GM12878 (cell line): ENCODE measurements at places on chromosomes 3 and 15.

- no peak overlapping the region for H3K4me3 ChIP-seq
- no peak overlapping the region for H3K27ac ChIP-seq
- H3K27me3 ChIP-seq, result no peaks in the 10 kb centered on the region
- no peaks in the 10 kb centered on the region for H3K4me1 ChIP-seq
- H3K36me3 ChIP-seq, result no peaks in the 10 kb centered on the region
Measured at GRCh38 chr15:65219137-65219536, 7.9 kb upstream of the CILP start.

- H3K27me3 ChIP-seq, result no peaks in the 10 kb centered on the region
- H3K36me3 ChIP-seq, result no peaks in the 10 kb centered on the region
- no peak overlapping the region for H3K27ac ChIP-seq
- DNase-seq, result no peak
Measured at GRCh38 chr3:48505968-48506504, 2.1 kb upstream of the SHISA5 start.

GRCh38 chr3:55873523-55874254 lies 386.6 kb upstream of the WNT5A start:
- H3K4me3 ChIP-seq, result no peak overlapping the region
- no peak for DNase-seq

GRCh38 chr3:63745757-63746156 lies 73.3 kb upstream of the C3orf49 start:
- no peak for DNase-seq
- H3K27me3 ChIP-seq, result no peaks in the 10 kb centered on the region
- H3K4me1 ChIP-seq, result no peaks in the 10 kb centered on the region
- no peak overlapping the region for H3K27ac ChIP-seq

DNA sequence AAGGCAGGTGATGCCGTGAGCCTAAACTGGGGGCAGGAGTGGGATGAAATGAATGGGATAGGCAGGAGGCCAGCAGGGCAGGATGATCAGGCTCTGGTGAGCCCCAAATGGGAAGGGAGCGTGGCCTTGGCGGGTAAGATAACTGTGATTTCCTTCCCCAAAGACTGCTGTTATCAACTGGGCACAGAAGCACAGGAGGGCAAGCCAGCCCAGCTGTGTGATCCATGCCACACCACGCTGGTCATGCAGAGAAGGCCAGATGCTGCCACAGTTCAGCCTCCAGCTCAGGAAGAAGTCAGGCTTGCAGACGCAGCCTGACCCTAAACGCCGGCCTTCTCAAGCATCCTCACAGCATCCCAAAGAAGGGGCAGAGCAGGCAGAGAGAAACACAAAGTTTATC lies 52.1 kb upstream of the GNB5 start:
- no peaks in the 10 kb centered on the region; the same call in 1 of the 2 replicates for H3K4me1 ChIP-seq
- H3K36me3 ChIP-seq, result no peaks in the 10 kb centered on the region
- no peak overlapping the region for H3K4me3 ChIP-seq
- no peak for DNase-seq
- no peaks in the 10 kb centered on the region for H3K27me3 ChIP-seq

DNA sequence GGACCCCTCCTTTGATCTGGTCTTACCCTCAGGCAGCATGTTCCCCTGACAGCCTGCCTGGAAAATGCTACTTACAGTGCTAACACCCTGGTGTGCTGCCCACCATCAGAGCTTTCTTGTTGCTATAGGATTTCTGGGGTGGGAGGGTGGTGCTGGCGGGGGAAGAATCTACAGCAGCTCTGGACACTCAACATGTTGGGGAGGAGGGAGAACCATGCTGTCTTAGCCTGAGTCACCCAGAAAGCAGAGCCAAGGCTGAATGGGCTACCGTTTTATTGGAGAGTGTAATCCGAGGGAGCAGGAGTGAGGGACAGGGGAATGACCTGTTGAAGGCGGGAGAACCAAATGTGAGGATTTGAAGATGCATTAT lies 45.6 kb downstream of the MFSD1 start:
- H3K27ac ChIP-seq, result peak overlapping the region; percentile 64; the same call in 1 of the 2 replicates
- peaks cover 9% of the 10 kb centered on the region for H3K4me1 ChIP-seq
- no peak for DNase-seq
- H3K4me3 ChIP-seq, result no peak overlapping the region; the same call in 1 of the 2 replicates
- no peaks in the 10 kb centered on the region for H3K36me3 ChIP-seq

GRCh38 chr3:41320953-41321641 lies 121.8 kb downstream of the CTNNB1 start:
- no peak for DNase-seq
- H3K27me3 ChIP-seq, result no peaks in the 10 kb centered on the region; the same call in 1 of the 2 replicates
- no peaks in the 10 kb centered on the region for H3K4me1 ChIP-seq
- H3K4me3 ChIP-seq, result no peak overlapping the region
- no peak overlapping the region for H3K27ac ChIP-seq

GRCh38 chr3:112759210-112759609 lies 87.5 kb downstream of the CD200R1L start:
- H3K4me3 ChIP-seq, result no peak overlapping the region
- no peaks in the 10 kb centered on the region for H3K36me3 ChIP-seq
- no peaks in the 10 kb centered on the region for H3K4me1 ChIP-seq
- H3K27ac ChIP-seq, result no peak overlapping the region
- H3K27me3 ChIP-seq, result no peaks in the 10 kb centered on the region

DNA sequence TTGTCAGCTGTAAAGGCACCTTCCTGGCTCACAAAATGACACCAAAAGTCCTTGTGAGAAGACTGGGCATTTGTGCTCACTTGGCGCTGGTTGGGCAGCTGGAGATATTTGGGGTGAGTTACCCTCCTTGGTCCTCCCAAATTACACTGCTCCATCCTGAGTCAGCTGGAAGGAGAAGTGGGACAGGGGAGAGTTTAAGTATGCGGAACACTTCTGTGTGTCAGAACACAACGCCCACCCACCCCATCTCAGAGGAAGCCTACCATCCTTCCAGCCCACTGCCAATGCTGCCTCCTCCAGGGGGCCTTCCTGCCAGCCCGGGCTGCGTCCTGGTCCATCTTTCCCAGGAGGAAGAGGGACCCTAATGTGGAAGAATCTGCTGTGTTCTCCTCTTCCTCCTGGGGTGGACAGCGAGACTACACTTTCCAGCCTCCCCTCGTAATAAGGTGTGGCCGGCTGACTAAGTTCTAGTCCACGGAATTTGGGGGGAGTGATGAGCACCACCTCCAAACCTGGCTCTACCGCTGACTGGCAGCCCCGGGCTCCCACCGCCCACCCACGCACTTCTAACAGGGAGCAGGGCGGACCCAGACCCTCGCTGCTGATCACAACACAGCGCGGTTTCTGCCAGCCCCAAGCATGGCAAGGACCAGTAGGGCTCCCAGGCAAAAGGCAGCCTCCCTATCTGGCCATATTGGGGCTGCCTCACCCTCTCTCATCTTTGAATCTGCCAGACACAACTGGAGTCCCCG lies 265.0 kb downstream of the XXYLT1 start:
- H3K27me3 ChIP-seq, result 0 out of 2 replicates have a peak, but pooled peaks cover 2% of the 10 kb centered on the region
- H3K27ac ChIP-seq, result no peak overlapping the region
- no peak overlapping the region for H3K4me3 ChIP-seq
- no peaks in the 10 kb centered on the region for H3K36me3 ChIP-seq

GRCh38 chr3:142705198-142705597 lies 18.6 kb upstream of the TRPC1 start:
- no peaks in the 10 kb centered on the region for H3K36me3 ChIP-seq
- no peaks in the 10 kb centered on the region for H3K4me1 ChIP-seq
- H3K4me3 ChIP-seq, result no peak overlapping the region
- H3K27ac ChIP-seq, result no peak overlapping the region
- no peaks in the 10 kb centered on the region for H3K27me3 ChIP-seq
- DNase-seq, result no peak

DNA sequence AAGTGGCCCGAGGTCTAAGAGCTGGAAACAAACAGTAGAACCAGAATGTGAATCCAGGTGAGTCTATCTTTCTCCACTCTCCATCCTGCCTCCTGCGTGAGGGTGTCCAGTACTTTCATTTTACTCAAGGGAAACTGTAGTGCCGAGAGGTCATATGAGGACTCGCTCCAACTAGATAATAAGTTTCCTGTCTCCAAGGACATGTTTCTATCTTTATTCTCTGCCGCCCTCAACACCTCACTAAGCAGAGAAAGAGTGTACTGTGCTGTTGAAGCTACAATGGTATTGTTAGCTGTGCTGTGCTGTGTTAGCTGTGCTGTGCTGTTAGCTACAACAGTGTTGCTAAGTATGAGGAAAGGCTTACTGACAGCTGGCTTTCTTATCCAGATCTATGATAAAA lies 137.9 kb upstream of the COL8A1 start:
- DNase-seq, result no peak
- H3K36me3 ChIP-seq, result no peaks in the 10 kb centered on the region
- peaks cover 6% of the 10 kb centered on the region; the same call in 1 of the 2 replicates for H3K4me1 ChIP-seq
- H3K27ac ChIP-seq, result no peak overlapping the region
- no peaks in the 10 kb centered on the region for H3K27me3 ChIP-seq

GRCh38 chr15:94312946-94313345 lies 81.6 kb downstream of the MCTP2 start:
- H3K4me3 ChIP-seq, result no peak overlapping the region
- H3K36me3 ChIP-seq, result no peaks in the 10 kb centered on the region
- H3K27me3 ChIP-seq, result no peaks in the 10 kb centered on the region

GRCh38 chr3:98521897-98522543 lies 682 bp downstream of the CLDND1 start:
- no peaks in the 10 kb centered on the region; the same call in 1 of the 2 replicates for H3K36me3 ChIP-seq
- no peaks in the 10 kb centered on the region for H3K27me3 ChIP-seq
- H3K4me1 ChIP-seq, result peaks cover 13% of the 10 kb centered on the region; the same call in 1 of the 2 replicates
- DNase-seq, result no peak
- H3K4me3 ChIP-seq, result peak overlapping the region; percentile 82

- no peak for DNase-seq
- H3K27me3 ChIP-seq, result no peaks in the 10 kb centered on the region
- H3K4me3 ChIP-seq, result no peak overlapping the region
Measured at GRCh38 chr3:40407611-40408010, 20.6 kb downstream of the ENTPD3 start.

GRCh38 chr15:69474291-69474690 lies 21.7 kb downstream of the RPLP1 start:
- H3K36me3 ChIP-seq, result no peaks in the 10 kb centered on the region
- H3K27ac ChIP-seq, result no peak overlapping the region
- peaks cover 1% of the 10 kb centered on the region; the same call in 1 of the 2 replicates for H3K4me1 ChIP-seq
- no peak for DNase-seq

GRCh38 chr3:155084567-155084966 lies 4.4 kb downstream of the MME start:
- no peaks in the 10 kb centered on the region for H3K4me1 ChIP-seq
- H3K36me3 ChIP-seq, result no peaks in the 10 kb centered on the region
- peaks cover 9% of the 10 kb centered on the region for H3K27me3 ChIP-seq
- no peak for DNase-seq

DNA sequence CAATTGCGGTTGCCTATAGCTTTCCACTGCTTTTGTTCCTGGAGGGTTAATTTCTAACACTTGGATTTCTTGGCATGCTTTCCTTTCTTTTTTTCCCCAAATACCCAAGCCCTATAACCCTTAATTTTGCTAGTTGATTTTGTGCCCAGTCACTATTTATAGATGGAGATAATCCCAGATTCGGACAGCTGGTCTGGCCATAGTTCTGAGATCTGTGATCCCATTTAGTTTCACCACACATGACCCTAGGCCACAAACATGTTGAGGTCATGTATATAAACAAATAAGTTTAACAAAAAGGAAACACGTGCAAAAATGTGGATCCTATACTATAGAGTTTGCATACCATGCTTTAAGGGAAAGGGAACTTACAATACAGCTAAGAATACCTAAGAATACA lies 111.4 kb downstream of the ZMAT3 start:
- no peaks in the 10 kb centered on the region for H3K36me3 ChIP-seq
- no peaks in the 10 kb centered on the region for H3K27me3 ChIP-seq
- DNase-seq, result no peak

DNA sequence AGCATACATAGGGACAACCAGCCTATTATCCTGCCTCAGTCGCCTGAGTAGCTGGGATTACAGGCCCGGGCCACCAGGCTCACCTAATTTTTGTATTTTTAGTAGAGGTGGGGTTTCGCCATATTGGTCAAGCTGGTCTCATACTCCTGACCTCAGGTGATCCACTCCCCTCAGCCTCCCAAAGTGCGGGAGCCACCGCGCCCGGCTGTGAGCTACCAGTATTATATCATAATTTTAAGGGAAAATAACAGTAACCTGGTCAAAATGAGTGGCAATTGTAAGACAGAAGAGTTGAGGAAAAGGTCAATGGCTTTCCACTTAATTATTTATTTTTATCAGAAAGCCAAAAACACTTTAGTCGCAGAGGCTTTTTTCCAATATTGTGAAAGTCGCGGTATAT lies 652.6 kb upstream of the BCHE start:
- no peak overlapping the region for H3K4me3 ChIP-seq
- H3K27me3 ChIP-seq, result no peaks in the 10 kb centered on the region
- no peak for DNase-seq
- no peak overlapping the region for H3K27ac ChIP-seq
